Cardiac muscle cell (in vitro differentiated cells and primary cell): ENCODE measurements at places on chromosomes 3 and 15. TPM values are rescaled to one million over a fixed set of nuclear protein-coding genes. Genes with fewer than 3 reads are reported as not detected.

DNA sequence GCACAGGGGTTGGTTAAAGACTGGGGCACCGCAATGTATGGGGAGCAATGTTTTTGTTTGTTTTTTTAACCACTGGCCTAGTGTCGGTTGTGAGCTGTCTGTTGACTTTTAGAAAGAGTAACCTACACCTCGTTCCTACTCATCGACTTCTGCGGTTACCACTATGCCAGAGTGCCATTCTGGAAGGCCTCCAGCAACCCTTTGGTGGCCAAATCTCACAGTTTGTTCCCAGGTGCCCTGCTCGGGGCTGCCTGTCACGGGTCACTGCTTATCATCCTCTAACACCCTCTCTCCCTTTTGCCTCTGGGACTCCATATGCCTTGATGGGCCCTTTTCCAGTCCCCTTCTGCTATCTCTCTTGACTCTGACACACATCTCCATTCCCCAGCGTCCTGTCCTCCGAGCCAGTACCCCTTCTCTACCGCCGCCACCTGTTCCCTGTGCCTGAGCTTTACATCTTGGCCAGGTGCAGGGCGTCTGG is 290.4 kb upstream of the C2CD4B start:
- no peak overlapping the region for H3K4me3 ChIP-seq

The DYNC1LI1 gene
- total RNA-seq, result 38.5 and 43.2 TPM in 2 replicates

The MIX23 gene
- 54.8 and 60.7 TPM in 2 replicates for total RNA-seq

The GRIP2 gene
- 0.06 TPM in 1 of 2 replicates, not detected in the other for total RNA-seq
